ENCODE measurements at places on chromosomes 11 and 22. TPM values are rescaled to one million over a fixed set of nuclear protein-coding genes. Genes with fewer than 3 reads are reported as not detected.

DNA sequence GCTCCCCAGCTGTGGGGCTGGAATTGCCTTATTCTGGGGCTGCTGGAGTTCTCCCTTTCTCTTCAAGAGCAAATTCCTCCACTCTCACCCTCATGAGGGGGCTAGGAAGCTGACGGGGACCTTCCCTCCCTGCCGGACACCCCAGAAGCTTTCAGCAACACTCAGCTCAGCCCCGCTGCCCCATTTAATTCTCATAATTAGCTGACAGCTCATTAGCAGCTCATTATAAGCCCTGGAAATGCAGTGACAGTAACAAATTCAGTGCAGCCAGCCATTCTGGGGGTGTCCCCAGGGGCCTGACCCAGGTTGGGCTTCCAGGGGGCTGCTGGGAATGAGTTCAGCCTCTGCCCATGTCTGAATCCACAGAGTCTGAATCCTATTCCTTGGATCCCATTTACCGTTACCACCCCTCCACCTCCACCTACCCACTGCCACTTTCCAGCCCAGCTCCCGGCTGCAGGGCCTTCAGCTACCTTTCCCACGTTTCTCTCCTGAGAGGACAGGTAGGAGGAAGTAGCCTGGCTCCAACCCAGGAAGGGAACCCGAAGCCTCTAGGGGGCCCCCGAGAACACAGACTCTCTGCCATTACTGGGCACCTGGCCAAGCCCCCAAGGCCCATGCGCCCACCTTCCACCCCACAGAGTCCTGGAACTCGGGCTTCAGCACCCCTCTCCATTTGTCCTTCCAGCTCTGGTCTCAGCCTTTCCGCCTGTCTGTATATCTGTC, 101.7 kb upstream of the LMO1 start:
- DNase-seq, result no peak

- DNase-seq, result no peak
These were observed 1307.8 kb upstream of the RAG2 start for GRCh38 chr11:37905707-37906417.

- DNase-seq, result no peak
These were observed 235.8 kb upstream of the PITPNB start for GRCh38 chr22:28154861-28155260.

DNA sequence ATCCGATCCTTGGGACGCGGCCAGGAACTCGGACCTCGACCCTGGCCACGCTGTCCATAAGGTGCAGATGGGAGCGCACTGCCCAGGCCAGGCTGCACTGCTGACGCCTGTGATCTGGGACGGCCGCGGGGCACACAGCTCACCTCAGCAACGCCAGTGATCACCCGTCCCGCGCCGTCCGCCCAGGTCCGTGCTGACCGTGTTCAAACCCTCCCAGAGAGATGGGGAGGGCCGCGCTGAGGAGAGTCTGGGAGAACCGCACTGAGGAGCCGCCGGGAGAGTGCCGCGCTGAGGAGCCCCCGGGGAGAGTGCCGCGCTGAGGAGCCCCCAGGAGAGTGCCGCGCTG, 636 bp downstream of the KCNQ1OT1 start:
- DNase-seq, result no peak

GRCh38 chr11:46238967-46239800, 38.3 kb upstream of the CREB3L1 start:
- DNase-seq, result no peak

DNA sequence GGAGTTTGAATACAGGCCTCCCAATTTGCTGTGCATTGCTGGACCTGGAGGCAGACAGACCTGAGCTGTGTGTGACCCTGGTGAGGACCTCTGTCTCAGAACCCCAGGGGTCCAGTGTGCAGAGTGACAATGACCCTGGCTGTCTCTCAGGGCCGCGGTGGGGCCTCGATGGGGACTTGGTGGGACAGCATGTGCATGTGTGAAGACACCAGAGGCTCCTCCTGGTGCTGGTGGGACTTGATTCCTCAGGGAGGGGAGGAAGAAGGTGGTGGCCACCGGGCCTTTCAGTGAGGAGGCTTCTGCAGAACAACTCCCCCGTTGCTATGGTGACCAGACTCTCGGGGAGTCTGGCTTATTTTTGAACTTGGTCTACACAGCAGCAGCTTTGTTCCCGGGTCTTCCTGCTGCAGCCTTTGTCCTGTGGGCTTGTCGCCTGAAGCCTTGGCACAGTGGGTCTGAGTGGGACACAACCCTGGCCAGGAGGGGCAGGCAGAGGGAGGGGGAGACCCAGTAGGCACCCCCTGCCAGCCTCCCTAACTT, 35.3 kb downstream of the MCM5 start:
- DNase-seq, result no peak

- DNase-seq, result peak; percentile 48
These were observed at the start of gene ZNF70 for GRCh38 chr22:23750714-23751440. ZNF70 (minus strand) TSS chr22:23751112; CDS start chr22:23745140, 5,972 bp downstream.

GRCh38 chr11:14673824-14674405, 30.3 kb downstream of the PDE3B start:
- DNase-seq, result no peak

GRCh38 chr11:126695293-126695692, 305.3 kb downstream of the KIRREL3 start:
- no peak for DNase-seq

DNA sequence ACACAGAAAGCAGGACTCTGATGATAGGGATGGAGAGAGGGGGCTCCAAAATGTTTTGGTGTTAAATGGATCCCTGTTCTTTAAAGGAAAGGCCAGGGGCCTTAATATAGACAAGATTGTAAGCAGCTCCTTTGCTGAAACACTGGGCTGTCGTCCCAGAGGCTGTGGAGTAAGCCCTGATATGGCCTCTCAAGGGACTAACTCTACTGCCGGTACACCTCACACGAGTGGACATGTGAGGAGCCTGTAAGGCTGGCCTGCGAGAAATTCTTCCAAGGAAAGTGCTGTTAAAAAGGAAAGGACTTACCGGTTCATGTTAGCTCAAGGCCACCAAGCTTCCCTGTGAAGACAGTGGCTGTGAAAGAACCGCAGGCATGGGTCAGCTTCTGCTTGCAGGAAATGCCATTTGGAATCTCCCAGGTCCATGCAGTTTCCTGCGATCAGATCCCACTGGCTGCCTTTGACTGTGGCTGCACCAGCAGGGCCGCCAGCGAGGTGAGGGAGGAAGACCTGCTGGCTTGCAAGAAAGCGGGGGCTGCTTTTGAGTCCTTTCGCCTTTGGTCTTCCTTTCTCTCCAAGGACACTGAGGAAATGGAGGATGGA, 106.6 kb downstream of the PRR5L start:
- no peak for DNase-seq

DNA sequence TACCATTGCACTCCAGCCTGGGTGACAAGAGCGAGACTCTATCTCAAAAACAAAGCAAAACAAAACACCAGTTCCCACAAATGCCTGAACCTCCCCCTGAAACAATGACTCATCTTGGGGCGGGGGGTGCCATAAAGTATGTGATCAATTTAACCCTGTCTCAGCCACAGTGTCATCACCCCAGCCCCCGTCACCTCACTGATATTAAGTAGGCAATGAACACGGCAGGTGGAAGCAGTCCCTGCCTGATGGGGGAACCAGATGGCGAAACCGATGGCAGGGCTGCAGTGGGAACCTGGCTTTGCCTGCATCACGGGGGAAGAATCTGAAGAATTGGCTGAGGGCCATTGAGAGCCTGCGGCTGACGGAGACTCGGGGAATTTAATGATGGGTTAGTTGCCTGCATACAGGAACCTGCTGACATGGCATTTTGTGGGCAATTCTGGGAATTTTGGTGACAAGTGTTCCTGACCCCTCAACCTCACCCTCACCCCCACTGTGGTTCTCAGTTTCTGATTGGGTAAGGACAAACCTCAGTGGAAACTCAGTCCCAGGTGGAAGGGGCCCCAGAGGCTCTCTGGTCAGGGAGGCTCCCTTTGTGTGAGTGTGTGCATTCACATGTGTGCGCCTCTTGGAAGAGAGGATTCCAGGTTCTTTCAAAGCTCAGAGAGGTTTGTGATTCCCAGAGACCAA, 39.1 kb upstream of the SHISAL1 start:
- DNase-seq, result peak; percentile 76

- DNase-seq, result no peak
These were observed 771 bp downstream of the NDUFV1 start for GRCh38 chr11:67607507-67607906.

DNA sequence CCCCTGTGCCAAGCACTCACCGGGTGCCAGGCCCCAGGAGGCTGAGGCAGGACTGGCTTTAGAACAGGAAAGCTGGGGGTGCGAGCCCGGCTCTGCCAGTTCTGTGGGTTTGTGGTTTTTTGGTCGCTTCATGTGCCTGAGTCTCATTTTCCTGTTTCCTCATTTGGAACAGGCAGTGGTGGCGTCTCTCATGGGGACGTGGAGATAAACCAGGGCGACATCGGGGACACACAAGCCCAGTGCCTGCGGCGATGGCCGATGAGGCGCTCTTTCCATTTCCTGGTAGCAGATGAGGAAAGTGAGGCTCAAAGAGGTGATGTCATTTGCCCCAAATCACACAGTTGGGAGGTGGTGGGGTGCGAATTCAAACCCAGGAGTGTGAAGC, 20.8 kb upstream of the CHKA start:
- DNase-seq, result no peak

- no peak for DNase-seq
These were observed 55.0 kb downstream of the ARHGAP42 start for GRCh38 chr11:100741866-100742625.

DNA sequence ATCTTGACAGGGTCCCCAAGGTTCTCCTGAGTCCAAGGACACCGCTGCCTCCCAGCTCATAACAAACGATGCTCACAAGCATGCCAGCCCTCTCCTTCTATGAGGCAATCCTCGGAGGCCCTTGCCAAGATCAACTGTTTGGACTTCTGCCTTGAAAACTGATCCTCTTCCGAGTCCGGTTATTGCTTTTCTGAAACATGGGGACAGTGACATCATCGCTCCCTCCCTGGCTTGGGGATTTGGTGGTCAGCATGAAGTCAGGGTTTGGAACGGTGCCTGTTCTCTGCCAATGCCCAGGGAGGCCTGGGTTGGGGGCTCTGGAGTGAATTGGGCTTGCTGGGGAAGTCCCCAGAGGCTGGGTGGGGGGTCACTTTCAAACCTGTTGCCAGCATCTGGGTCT, 149.3 kb downstream of the FBXO7 start:
- no peak for DNase-seq

The SLC16A8 gene
- total RNA-seq, result 0.08 TPM

The KBTBD3 gene
- 1.6 TPM for total RNA-seq

The ARHGEF17 gene
- 25.5 TPM for total RNA-seq

The MGAT3 gene
- total RNA-seq, result 1.8 TPM

The GPR137 gene
- total RNA-seq, result 21.9 TPM

Measured in kidney epithelial cell (primary cell).